ENCODE measurements at places on chromosomes 11 and 22. TPM values are rescaled to one million over a fixed set of nuclear protein-coding genes. Genes with fewer than 3 reads are reported as not detected.

- DNase-seq, result no peak
Observed at GRCh38 chr11:67287355-67288197, 1.5 kb upstream of the ANKRD13D start.

DNA sequence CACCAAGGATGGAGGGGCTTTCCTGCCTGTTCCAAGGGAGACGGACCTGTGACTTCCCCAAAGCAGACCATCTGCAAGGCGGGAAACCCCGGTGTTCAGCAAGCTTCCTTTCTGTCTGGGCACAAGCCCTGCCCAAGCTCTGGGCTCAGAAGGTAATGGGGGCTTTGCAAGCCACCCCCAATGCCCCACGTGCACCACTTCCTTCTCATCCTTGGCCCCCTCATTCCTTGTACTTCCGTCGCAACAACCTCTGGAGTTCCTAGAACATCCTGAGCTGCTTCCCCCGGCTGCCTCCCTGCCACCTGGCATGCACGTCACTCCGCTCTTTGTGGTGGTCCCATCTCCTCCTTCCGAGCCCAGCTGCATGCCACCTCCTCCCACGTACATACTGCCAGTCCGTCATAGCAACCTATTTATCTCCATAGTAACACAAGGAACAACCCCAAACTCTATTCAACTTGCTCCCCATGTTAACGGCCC lies 3.9 kb downstream of the MYEOV start:
- DNase-seq, result peak; percentile 91

- DNase-seq, result no peak
Observed at GRCh38 chr11:91947215-91947820, 277.3 kb upstream of the FAT3 start.

DNA sequence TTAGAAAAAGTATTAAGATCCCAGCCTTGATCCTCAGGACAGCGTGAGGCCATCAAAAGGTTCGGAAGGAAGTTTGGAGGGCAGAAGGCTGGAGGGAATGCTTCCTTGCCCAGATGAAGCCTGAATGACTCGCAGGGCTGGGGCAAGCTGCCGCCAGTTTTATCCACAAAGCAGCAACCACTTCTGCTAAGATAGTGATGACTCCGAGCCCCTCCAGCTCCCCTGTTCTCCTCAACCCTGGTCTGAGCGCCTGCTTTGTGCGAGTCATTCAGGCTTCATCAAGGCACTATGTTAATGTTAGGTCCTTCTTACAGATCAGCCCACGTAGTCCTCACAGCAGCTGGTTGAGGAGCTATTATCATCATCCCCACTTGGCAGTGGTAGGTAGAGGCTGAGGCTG lies 158.8 kb downstream of the COMMD9 start:
- DNase-seq, result no peak

- no peak for DNase-seq
Observed at GRCh38 chr22:35524966-35525686, 15.5 kb upstream of the RASD2 start.

- DNase-seq, result no peak
Observed at GRCh38 chr11:8309311-8309710, 45.6 kb upstream of the LMO1 start.

- peak; percentile 79 for DNase-seq
Observed at GRCh38 chr11:93537767-93538261, 5.4 kb downstream of the SMCO4 start.

GRCh38 chr11:92752122-92752521 lies 217.3 kb upstream of the MTNR1B start:
- no peak for DNase-seq

- no peak for DNase-seq
Observed at GRCh38 chr22:25006354-25006753, 53.8 kb downstream of the KIAA1671 start.

- DNase-seq, result no peak
Observed at GRCh38 chr11:33915526-33915925, 23.6 kb upstream of the LMO2 start.

GRCh38 chr11:69450064-69450856 lies 31.2 kb upstream of the LINC01488 start:
- DNase-seq, result no peak

GRCh38 chr11:129268371-129268770 lies 76.2 kb upstream of the ARHGAP32 start:
- DNase-seq, result no peak

DNA sequence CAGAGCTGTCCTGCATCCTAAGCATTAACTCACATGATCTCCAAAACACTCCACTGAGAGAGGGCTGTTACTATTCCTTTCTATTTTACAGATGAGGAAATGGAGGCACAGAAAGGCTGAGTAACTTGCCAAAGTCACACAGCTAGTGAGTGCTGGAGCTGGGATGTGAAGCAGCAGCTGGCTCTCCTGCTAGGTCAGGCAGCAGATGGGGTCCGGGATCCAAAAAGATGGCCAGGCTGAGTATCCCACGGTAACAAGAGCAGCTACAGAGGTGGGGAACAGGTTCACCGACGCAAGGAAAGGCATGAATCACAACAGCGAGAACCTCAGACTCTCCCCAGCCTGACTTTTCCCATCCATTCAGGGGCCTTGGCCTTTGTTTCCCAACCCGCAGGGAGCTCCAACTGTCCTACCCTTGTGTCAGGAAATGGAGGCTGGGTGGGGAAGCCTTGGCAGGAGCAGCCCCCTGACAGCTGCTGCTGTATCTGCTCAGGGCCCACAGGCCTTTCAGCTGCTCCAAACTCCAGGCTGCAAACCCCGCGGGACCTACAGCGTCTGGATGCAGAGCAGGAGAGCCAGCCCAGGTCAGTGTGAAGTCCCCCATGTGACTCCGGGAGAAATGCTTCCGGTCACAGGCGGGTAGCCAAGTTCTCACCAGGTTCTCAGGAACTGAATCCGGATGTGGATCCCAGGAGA lies 29.5 kb downstream of the DKK3 start:
- no peak for DNase-seq

GRCh38 chr11:2377511-2378443 lies 667 bp downstream of the CD81 start:
- peak; percentile 32 for DNase-seq

GRCh38 chr11:15649371-15650104 lies 534.8 kb downstream of the INSC start:
- DNase-seq, result no peak

GRCh38 chr22:41620589-41621098 lies at the start of gene DESI1:
Gene DESI1, minus strand, starts transcription at chr22:41621043. Its CDS starts 204 bp downstream, at chr22:41620839.
- DNase-seq, result no peak

DNA sequence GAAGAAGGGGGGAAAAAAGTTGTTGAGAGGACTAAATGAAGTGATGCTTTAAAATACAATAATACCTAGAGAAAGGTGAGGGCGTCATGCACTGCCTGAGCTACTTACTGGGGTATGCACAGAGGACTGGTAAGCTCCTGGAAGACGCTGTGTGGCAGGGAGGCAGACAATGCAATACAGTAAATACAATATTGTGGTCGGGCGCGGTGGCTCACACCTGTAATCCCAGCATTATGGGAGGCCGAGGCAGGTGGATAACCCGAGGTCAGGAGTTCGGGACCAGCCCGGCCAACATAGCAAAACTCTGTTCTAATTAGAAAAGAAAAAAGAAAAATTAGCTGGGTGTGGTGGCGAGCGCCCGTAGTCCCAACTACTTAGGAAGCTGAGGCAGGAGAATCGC lies 683 bp upstream of the SYTL2 start:
- DNase-seq, result no peak

- no peak for DNase-seq
Observed at GRCh38 chr22:37033605-37034430, 14.3 kb downstream of the MPST start.

- DNase-seq, result no peak
Observed at GRCh38 chr11:94449029-94449428, 44.6 kb downstream of the MRE11 start.

DNA sequence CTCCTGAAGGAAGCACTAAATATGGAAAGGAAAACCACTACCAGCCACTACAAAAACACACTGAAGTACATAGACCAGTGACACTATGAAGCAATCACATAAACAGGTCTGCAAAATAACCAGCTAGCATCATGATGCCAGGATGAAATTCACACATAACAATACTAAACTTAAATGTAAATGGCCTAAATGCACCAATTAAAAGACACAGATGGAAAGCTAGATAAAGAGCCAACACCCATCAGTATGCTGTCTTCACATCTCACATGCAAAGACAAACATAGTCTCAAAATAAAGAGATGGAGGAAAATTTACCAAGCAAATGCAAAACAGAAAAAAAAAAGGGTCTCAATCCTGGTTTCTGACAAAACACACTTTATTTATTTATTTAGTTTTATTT lies 171.7 kb downstream of the TTC28 start:
- DNase-seq, result no peak

DNA sequence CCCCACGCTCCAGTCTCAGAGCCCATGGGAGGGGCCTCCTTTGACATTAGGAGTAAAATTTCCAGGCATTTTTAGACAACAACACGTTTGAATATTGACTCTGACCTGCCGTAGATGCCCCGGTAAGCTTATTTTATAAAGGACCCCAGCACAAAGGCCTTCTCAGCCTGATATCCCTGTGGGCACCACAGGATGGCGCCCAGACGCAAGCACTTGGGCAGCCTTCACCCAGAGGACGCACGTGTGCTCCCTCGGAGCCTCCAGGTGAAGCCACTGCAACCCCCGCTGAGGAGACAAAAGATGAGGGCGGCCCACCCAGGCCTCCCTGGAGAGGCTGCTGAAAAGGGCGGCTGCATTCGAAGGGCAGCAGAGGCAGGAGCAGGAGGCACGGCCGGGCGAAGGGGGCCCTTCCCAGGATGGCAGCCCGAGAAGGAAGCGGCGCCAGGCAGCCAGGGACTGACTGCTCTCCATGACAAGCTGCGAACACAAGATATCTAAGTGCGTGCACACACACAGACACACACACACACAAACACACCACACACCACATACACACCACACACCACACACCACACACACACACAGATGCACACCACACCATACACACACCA lies 15.2 kb upstream of the TH start:
- DNase-seq, result peak; percentile 40

GRCh38 chr11:30991802-30992512 lies 377.6 kb downstream of the DCDC1 start:
- DNase-seq, result no peak

DNA sequence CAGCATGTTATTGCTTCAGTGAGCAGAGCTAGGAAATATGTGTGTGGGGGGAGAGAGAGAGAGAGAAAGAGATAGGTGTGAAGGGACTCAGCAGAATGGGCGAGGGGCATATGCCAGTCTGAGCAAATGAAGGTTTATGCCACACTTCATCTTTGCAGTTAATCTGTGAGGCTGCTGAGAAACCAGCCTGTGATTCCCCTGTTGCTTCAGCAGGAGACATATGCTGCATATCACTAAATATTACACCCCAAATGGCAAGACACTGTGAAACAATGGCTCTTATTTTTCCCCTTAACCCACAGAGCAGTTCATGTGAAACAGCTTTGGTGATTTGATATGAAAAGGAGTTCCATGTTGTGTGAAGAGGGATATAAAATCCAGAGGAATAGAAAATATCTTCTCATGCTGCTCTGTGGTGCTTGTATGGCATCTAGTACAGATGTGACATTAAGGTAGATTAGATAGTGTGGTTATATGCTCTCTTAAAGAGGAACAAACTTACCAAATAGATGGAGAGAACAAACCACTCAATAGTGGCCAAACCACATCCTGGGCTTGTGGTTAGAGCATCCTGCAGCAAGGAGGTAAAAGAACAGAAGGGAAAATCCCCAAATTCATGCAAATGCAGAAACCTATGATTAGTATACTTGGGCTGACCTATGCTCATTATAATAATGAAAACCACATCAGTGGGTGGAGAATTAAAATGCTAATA lies 864.2 kb downstream of the FAM181B start:
- no peak for DNase-seq

- no peak for DNase-seq
Observed at GRCh38 chr22:49210606-49211005, 617.1 kb downstream of the BRD1 start.

CCDC82 gene
- polyA plus RNA-seq, result 10.7 TPM

ZNF214 gene
- polyA plus RNA-seq, result not detected

TTC12 gene
- 1.7 TPM for polyA plus RNA-seq

OR52I2 gene
- polyA plus RNA-seq, result not detected

PSMD13 gene
- polyA plus RNA-seq, result 272 TPM

RASGRP2 gene
- 68.8 TPM for polyA plus RNA-seq

CD6 gene
- polyA plus RNA-seq, result 0.39 TPM
